ENCODE measurements at places on chromosomes 2 and 18. TPM values are rescaled to one million over a fixed set of nuclear protein-coding genes. Genes with fewer than 3 reads are reported as not detected.

The C1GALT1C1L gene
- 1.3 TPM for total RNA-seq

The TUBA4B gene
- not detected for total RNA-seq

The COBLL1 gene
- total RNA-seq, result 56.4 TPM

The CCDC121 gene
- total RNA-seq, result 2.0 TPM

The ITGB6 gene
- total RNA-seq, result 1,146 TPM

All from placental epithelial cell (primary cell).